ENCODE measurements at places on chromosomes 11 and 22. TPM values are rescaled to one million over a fixed set of nuclear protein-coding genes. Genes with fewer than 3 reads are reported as not detected.

Gene SBF2
- total RNA-seq, result 30.5 TPM

Gene GSTT2B
- 2.7 TPM for total RNA-seq

GRCh38 chr11:102626676-102627075 lies 1.5 kb upstream of the MMP20 start:
- no peak overlapping the region for H3K27ac ChIP-seq
- H3K36me3 ChIP-seq, result no peaks in the 10 kb centered on the region
- H3K27me3 ChIP-seq, result no peaks in the 10 kb centered on the region

DNA sequence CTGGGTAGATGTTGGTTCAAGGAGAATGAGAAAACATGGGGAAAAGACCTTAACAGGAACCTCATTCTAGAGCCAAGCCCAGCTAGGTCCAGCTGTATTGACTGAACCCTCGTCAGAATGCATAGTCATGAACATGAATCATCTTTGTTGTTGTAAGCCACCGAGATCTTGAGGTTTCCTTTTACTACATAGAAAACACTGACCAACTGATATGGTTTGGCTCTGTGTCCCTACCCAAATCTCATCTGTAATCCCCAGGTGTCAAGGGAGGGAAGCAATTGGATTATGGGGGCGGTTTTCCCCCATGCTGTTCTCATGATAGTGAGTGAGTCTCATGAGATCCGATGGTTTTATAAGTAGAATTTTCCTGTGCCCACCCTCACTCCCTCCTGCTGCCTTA lies 19.4 kb upstream of the PHOX2A start:
- no peak for DNase-seq

- no peak overlapping the region for H3K27ac ChIP-seq
- H3K36me3 ChIP-seq, result no peaks in the 10 kb centered on the region
- H3K4me1 ChIP-seq, result no peaks in the 10 kb centered on the region
- no peak overlapping the region for H3K4me3 ChIP-seq
Observed at GRCh38 chr11:18720091-18720807, 5.7 kb downstream of the IGSF22 start.

Gene OR5B21
- total RNA-seq, result not detected

- H3K27ac ChIP-seq, result peak overlapping the region; percentile 99
- H3K36me3 ChIP-seq, result no peaks in the 10 kb centered on the region
- no peak for DNase-seq
Observed at GRCh38 chr22:46074771-46075551, 75.4 kb upstream of the PPARA start.

Measured in colonic mucosa (tissue), 4 donors.